GM23338 (cell line): ENCODE measurements at places on chromosomes 6 and 20.
A peak's percentile ranks its signal among the peaks of the same experiment; 100 is the strongest.

- H3K4me3 ChIP-seq: no peak overlapping the region
- H3K27me3 ChIP-seq: no peaks in the 10 kb centered on the region; the same call in 1 of the 2 replicates
- DNase-seq: no peak
- no peak overlapping the region for H3K27ac ChIP-seq
Observed at GRCh38 chr6:284486-284885, 7.8 kb upstream of the DUSP22 start.

- H3K27me3 ChIP-seq: no peaks in the 10 kb centered on the region
- no peak overlapping the region for H3K27ac ChIP-seq
- H3K4me1 ChIP-seq: peaks cover 12% of the 10 kb centered on the region
- no peaks in the 10 kb centered on the region for H3K36me3 ChIP-seq
- peak; percentile 11 for DNase-seq
- H3K4me3 ChIP-seq: peak overlapping the region; percentile 30
Observed at GRCh38 chr6:91340896-91341395, 754.1 kb upstream of the MAP3K7 start.

DNA sequence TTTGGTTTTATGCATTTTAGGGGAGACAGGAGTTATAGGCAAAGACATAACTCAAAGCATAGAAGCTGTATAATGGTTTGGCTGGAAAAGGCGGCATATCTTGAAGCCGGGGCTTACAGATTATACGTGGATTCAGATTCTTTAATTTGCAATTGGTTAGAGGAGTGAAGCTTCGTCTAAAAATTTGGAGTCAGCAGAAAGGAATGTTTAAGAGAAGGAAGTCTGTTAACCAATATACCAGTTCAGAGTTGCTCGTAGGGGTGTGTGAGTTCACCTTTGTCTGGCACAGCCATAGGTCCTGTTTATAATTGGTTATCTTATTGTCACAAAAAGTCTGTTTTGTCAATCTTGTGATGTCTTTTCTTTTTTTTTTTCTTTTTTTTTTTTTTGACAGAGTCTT, 8.9 kb downstream of the ARHGAP40 start:
- no peak for DNase-seq
- no peak overlapping the region for H3K4me3 ChIP-seq
- H3K27me3 ChIP-seq: no peaks in the 10 kb centered on the region
- H3K4me1 ChIP-seq: peaks cover 6% of the 10 kb centered on the region
- H3K27ac ChIP-seq: no peak overlapping the region
- no peaks in the 10 kb centered on the region for H3K36me3 ChIP-seq

- DNase-seq: no peak
- no peaks in the 10 kb centered on the region for H3K27me3 ChIP-seq
- H3K4me1 ChIP-seq: no peaks in the 10 kb centered on the region
- H3K4me3 ChIP-seq: no peak overlapping the region
- 0 out of 2 replicates have a peak, but pooled peaks cover 7% of the 10 kb centered on the region for H3K36me3 ChIP-seq
- no peak overlapping the region for H3K27ac ChIP-seq
Observed at GRCh38 chr6:22164236-22164635, 132.6 kb downstream of the PRL start.

GRCh38 chr6:93327857-93328256, 91.5 kb downstream of the EPHA7 start:
- no peak overlapping the region for H3K4me3 ChIP-seq
- no peak overlapping the region for H3K27ac ChIP-seq
- H3K27me3 ChIP-seq: no peaks in the 10 kb centered on the region

DNA sequence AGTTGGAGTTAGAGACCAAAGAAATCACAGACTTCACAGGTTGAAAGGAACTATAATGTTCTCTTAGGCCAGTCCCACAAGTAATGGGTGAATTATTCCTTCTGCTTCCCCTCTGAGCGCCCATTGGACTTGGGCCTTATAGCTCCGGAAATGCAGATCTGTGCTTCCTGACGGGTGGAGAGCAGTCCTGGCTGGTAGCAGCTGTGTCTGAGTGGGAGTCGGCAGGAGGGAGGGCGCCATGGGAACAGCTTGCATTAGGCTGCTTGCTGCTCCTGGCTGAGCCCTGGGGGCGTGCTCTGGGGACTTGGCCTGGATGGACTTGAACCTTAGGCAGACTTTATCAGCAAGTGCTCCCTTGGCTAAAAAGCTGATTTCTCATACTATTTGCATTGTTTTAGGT, 18.4 kb upstream of the NUP153 start:
- H3K4me1 ChIP-seq: no peaks in the 10 kb centered on the region
- no peaks in the 10 kb centered on the region for H3K27me3 ChIP-seq
- peak; percentile 81 for DNase-seq
- no peak overlapping the region for H3K27ac ChIP-seq

GRCh38 chr6:36824253-36824652, 15.0 kb downstream of the CPNE5 start:
- no peaks in the 10 kb centered on the region for H3K27me3 ChIP-seq
- H3K27ac ChIP-seq: no peak overlapping the region
- H3K36me3 ChIP-seq: no peaks in the 10 kb centered on the region
- H3K4me3 ChIP-seq: no peak overlapping the region

DNA sequence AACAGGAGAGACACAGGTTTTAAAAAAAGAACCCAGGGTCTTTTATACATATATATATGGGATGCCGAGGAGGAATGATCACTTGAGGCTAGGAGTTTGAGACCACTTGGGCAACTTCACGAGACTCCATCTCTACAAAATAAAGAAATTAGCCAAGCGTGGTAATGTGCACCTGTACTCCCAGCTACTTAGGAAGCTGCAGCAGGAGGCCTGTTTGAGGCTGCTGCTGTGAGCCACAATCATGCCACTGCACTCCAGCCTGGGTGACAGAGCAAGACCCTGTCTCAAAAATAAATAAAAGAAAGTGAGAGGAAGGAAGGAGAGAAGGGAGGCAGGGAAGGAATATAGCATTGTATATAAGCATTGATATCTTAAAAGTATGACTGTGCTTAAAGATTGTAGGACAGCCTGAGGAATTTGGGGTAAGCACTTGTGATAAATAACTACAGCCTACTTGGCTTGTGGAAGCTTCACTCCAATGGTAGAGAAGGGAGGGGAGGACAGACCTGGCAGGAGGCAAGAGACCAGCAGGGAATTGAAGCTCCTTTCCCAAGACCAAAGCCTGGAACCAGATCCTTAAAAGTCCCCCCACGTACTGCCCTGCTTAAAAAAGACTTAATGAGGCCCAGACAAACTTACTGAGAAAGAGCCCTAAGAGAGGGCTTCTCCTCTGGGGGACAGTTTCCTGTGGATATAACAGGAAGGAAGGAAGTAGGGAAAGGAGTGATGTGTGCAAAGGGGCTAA, 2.5 kb upstream of the SNTA1 start:
- H3K4me3 ChIP-seq: no peak overlapping the region
- no peak for DNase-seq
- H3K4me1 ChIP-seq: peaks cover 8% of the 10 kb centered on the region
- no peaks in the 10 kb centered on the region for H3K36me3 ChIP-seq
- H3K27me3 ChIP-seq: peaks cover 16% of the 10 kb centered on the region
- H3K27ac ChIP-seq: no peak overlapping the region

DNA sequence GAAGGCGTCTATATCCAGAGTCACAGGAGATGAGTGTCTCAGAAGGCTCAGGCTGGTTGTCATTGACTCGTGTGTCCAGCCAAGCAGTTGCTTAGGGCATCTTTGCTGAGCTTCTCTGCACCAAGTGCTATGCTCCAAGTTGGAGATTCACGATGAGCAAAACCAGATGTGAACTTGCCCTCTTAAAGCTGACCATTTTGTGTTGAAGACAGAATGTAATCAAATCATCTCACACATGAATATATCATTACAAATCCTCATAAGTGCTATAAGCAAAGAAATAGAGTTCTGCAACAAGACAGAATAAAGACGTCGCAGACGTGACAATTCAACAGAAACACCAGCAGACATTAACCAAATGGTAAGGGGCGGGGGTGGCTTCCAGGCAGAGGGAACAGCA, 103.9 kb downstream of the ALDH8A1 start:
- H3K36me3 ChIP-seq: no peaks in the 10 kb centered on the region
- no peak for DNase-seq
- H3K27ac ChIP-seq: no peak overlapping the region
- H3K4me1 ChIP-seq: peaks cover 6% of the 10 kb centered on the region; the same call in 1 of the 2 replicates
- no peaks in the 10 kb centered on the region for H3K27me3 ChIP-seq

- H3K36me3 ChIP-seq: no peaks in the 10 kb centered on the region
- H3K27ac ChIP-seq: no peak overlapping the region
- no peak overlapping the region for H3K4me3 ChIP-seq
- H3K27me3 ChIP-seq: no peaks in the 10 kb centered on the region
Observed at GRCh38 chr6:94401311-94401710, 982.0 kb upstream of the EPHA7 start.

DNA sequence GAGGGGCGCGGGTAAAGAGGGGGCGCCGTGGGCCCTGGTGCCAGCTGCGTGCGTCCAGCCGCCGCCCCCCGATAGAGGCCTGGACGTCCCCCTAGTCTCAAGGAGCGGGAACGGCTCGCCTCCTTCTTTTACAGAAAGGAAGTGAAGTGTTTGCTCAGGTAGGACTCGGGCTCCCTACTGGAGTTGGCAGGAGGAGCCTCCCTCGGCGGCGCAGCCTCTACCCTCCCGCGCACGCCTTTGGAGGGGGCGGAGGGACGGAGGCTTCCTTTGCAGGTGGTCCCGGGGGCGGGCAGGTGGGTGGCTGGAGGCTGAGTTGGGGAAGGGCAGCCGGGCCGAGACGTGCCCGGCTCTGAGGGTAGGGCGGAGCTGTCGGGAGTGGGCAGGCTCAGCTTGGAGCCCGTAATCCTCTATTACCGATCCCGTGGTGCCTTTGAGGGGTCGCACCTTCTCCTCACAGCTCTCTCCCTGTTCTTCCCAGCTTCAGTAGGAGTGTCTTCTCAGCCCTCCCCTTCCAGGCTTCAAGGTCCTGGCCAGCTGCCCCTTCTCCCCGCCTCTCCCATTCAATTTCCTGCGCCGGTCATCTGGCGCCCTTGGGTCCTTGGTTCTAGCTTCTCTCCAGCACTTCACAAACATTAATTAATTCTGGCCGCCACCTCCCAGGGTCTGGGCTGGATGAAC, 728 bp downstream of the ITPR3 start:
- peaks cover 34% of the 10 kb centered on the region for H3K27me3 ChIP-seq
- peak; percentile 68 for DNase-seq
- peak overlapping the region; percentile 91 for H3K4me3 ChIP-seq
- no peak overlapping the region for H3K27ac ChIP-seq
- 0 out of 2 replicates have a peak, but pooled peaks cover 5% of the 10 kb centered on the region for H3K36me3 ChIP-seq
- H3K4me1 ChIP-seq: peaks cover 26% of the 10 kb centered on the region

- H3K27me3 ChIP-seq: no peaks in the 10 kb centered on the region
- no peak overlapping the region for H3K4me3 ChIP-seq
- no peaks in the 10 kb centered on the region for H3K36me3 ChIP-seq
- H3K4me1 ChIP-seq: 0 out of 2 replicates have a peak, but pooled peaks cover 4% of the 10 kb centered on the region
- no peak overlapping the region for H3K27ac ChIP-seq
- no peak for DNase-seq
Observed at GRCh38 chr20:36969478-36970186, 18.1 kb upstream of the SAMHD1 start.

- H3K4me1 ChIP-seq: peaks cover 19% of the 10 kb centered on the region
- H3K36me3 ChIP-seq: no peaks in the 10 kb centered on the region
- no peak for DNase-seq
- H3K4me3 ChIP-seq: no peak overlapping the region
- no peak overlapping the region for H3K27ac ChIP-seq
Observed at GRCh38 chr20:20201124-20201523, 148.8 kb downstream of the CFAP61 start.

DNA sequence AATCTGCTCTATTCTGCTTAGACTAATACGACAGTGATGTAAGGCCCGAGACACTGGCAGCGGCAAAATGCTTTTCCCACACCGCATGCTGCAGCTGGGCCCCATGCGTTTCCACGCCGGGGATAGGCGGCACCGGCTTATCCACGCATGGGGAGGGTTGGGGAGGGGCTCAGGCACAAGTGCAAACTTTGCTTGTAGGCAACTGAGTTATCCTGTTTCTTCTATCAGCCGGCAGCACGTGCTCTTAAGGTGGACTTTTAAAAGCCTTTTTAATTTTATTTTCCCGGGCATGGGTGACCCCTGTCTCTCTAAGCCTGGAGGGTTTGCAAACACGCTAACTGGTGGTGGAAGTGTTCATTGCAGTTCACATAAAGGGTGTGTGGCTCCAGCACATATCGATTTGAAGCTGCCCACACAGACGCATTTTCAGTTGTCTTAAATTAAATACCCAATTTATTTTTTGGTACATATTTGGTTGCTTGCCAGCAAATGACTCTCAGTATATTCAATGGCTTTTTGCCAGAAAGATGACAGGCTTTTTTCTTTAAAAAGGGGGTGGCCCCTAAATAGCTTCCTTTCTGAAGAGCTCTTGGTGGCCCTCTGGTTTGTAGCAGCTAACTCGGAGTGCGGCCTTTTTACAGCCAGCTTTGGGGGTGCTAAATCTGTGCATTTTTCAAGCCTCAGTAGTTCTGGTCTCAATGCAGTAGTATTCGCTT, 561.8 kb upstream of the AGPAT4 start:
- peak; percentile 29 for DNase-seq
- H3K27ac ChIP-seq: no peak overlapping the region
- peaks cover 30% of the 10 kb centered on the region for H3K4me1 ChIP-seq
- H3K36me3 ChIP-seq: no peaks in the 10 kb centered on the region
- H3K4me3 ChIP-seq: no peak overlapping the region

DNA sequence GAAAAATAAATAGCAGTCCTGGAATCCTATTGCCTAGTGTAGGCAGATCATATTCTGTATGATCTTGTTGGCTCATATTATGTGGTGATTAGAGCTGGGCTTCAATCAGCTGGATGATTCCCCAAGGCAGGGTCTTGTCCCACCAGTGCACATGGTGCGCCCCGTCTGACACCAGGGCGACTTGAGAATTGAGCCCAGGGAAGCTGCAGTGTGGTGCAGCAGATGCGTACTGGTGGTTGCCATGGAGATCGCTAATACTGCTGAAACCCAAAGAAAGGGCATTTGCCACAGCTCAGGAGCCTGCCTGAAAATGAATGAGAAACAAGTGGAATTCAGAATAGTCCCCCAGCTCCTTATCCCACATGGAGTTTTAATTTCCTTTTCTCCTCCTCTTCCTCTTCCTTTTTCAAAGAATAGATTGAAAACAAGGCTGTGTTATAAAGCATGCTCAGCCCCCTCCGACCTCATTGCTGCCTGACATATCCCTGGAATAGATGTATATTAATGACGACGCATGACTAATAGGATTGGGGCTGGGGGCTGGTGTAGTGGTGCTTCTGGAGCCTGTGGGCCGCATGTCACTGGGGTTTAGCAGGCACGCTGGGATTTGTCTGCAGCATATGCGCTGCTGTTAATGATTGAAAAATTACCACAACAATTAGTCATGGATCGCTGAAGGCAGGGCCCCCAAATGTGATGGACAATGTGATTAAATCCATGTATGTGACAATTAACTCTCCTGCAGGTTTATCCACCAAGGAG, 210.5 kb downstream of the FARS2 start:
- H3K27ac ChIP-seq: no peak overlapping the region
- peak; percentile 82 for DNase-seq
- H3K4me1 ChIP-seq: peaks cover 30% of the 10 kb centered on the region
- no peak overlapping the region for H3K4me3 ChIP-seq
- no peaks in the 10 kb centered on the region for H3K27me3 ChIP-seq
- no peaks in the 10 kb centered on the region for H3K36me3 ChIP-seq

DNA sequence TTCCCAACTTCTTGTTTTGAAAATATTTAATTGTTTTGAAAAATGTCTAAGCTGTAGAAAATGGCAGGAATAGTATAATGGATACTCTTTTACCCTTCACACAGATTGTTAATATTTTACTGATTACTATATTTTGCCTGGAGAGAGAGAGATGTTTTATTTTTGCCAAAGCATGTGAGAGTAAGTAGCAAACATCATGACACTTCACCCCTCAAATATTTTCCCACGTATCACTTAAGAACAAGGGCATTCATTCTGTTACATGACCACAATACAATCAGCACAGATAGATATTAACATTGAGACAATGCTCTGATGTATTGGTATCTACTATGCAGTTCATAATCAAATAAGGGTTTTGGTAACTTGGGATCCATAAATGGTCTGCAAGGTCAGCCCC, 116.5 kb downstream of the CCDC170 start:
- H3K4me3 ChIP-seq: no peak overlapping the region
- no peak for DNase-seq
- peaks cover 6% of the 10 kb centered on the region for H3K4me1 ChIP-seq
- H3K27ac ChIP-seq: no peak overlapping the region
- no peaks in the 10 kb centered on the region for H3K36me3 ChIP-seq
- H3K27me3 ChIP-seq: no peaks in the 10 kb centered on the region
